Muscle of leg (tissue), 16 donors: ENCODE measurements at places on chromosomes 12 and 14.

- no peaks in the 10 kb centered on the region for H3K36me3 ChIP-seq
- DNase-seq: no peak
- H3K4me1 ChIP-seq: no peaks in the 10 kb centered on the region
- H3K27me3 ChIP-seq: no peaks in the 10 kb centered on the region
- H3K4me3 ChIP-seq: no peak overlapping the region
Observed at GRCh38 chr12:88810806-88811205, 230.5 kb upstream of the KITLG start.

GRCh38 chr14:72646861-72647528 lies 246.9 kb downstream of the DPF3 start:
- H3K4me3 ChIP-seq: no peak overlapping the region
- no peaks in the 10 kb centered on the region for H3K36me3 ChIP-seq

GRCh38 chr12:47131011-47131410 lies 51.3 kb upstream of the AMIGO2 start:
- H3K36me3 ChIP-seq: no peaks in the 10 kb centered on the region
- H3K4me3 ChIP-seq: no peak overlapping the region
- no peak for DNase-seq
- H3K4me1 ChIP-seq: no peaks in the 10 kb centered on the region
- H3K27me3 ChIP-seq: no peaks in the 10 kb centered on the region

DNA sequence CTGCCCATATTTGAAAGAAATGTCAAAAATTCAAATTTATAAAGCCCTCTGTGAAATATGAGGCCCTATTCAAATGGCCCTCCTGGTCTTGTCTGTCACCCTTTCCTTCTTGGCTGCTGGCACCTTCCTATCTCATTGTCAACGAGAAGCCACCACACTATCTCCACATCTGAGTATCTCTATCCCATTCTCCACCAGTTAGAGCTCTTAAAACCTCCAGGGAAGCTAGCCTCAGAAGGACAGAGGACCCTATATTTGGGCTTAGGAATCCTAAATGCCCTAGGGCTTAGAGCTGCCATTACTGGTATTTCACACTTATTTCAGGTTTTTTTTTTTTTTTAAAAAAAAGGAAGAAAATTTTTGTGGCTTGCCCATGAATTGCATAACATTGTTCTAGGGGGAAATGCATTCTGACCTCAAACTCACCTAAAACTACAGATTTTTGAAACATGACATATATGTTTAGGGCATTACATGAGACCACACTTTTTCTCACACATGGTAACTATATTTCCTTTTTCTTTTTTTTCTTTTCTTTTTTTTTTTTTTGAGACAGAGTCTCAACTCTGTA lies 25.0 kb downstream of the SLC25A21 start:
- no peak for DNase-seq
- H3K36me3 ChIP-seq: no peaks in the 10 kb centered on the region
- H3K4me3 ChIP-seq: no peak overlapping the region
- peaks cover 7% of the 10 kb centered on the region for H3K4me1 ChIP-seq

DNA sequence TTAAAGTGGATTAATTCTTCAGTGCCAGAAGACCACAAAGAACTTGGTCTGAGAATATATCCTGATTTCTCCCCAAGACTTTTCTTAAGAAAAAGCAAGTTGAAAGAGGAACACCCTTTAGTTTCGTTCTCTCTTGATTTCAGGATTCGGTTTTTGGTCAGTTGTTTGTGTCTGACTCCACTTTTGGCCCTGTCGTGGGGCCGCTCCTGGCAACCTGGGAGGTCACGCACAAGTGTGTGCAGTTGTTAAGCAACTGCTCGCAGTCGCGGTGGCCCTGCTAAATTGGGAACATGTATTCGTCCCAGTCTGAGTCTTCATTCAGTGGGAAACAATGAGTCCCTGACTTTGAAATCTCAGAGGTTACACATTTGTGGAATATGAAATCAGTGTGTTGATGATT lies 68.7 kb downstream of the RGS6 start:
- H3K36me3 ChIP-seq: no peaks in the 10 kb centered on the region
- peak; percentile 63 for DNase-seq
- no peaks in the 10 kb centered on the region for H3K27me3 ChIP-seq
- peak overlapping the region; percentile 62 for H3K27ac ChIP-seq
- no peak overlapping the region for H3K4me3 ChIP-seq

DNA sequence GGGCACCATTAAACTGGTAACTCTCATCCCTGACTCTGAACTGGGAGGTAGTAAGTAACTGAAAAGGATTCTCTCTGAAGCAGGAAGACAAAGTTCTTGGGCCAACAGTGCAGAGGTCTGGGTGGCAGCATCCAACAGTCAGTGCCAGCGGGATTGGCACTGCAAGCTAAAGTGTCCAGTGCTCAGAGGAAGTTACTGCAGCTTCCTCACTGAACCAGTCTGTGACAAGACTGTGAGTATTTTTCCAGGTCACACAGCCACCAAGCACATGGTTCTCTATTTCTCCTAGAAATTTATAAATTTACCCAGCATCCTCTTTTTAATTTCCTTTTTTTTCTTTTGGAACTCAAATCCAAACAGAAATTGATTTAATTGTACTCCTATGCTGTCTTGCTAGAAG lies 81.6 kb upstream of the FAR2 start:
- no peaks in the 10 kb centered on the region for H3K4me1 ChIP-seq
- no peaks in the 10 kb centered on the region for H3K36me3 ChIP-seq
- H3K27me3 ChIP-seq: no peaks in the 10 kb centered on the region
- no peak overlapping the region for H3K27ac ChIP-seq
